Activated T-helper 2 cell treated with anti-CD3 and anti-CD28 coated beads, Interferon-gamma antibody, Interleukin-2, Interleukin-4, amounts not matched to agents 10 μg/mL and 5 μg/mL and 100 μg/mL, durations not matched to agents 14 hours and 24 hours and 36 hours (primary cell): ENCODE measurements at places on chromosomes 7 and 10.

- no peak for DNase-seq
- H3K27me3 ChIP-seq, result peaks cover 2% of the 10 kb centered on the region
- H3K4me1 ChIP-seq, result no peaks in the 10 kb centered on the region
- no peak overlapping the region for H3K27ac ChIP-seq
Measured at GRCh38 chr7:141360416-141360760, 190.8 kb upstream of the AGK start.

- no peak for DNase-seq
- H3K4me3 ChIP-seq, result no peak overlapping the region
- H3K27ac ChIP-seq, result no peak overlapping the region
- H3K4me1 ChIP-seq, result no peaks in the 10 kb centered on the region
Measured at GRCh38 chr7:266851-267840, 22.8 kb upstream of the FOXL3 start.

DNA sequence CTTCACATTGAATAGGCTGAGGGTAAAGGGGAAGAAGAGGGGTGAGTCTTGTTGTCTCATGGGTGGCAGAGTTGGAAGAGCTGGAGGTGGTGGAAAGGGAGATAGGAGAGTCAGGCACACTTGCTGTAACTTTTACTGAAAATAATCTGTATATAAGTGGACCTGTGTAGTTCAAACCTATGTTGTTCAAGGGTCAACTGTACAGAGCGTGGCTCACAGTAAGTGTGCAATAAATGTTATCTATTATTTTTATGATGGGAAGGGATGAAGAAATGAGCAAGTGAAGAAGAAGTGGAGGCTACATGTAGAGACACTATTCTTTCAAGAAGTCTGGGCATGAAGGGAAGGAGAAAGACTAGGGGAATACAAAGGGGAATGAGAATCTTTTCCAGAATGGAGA lies 71.5 kb upstream of the FAM133B start:
- no peak overlapping the region for H3K27ac ChIP-seq
- no peak for DNase-seq
- no peak overlapping the region for H3K4me3 ChIP-seq
- peaks cover 43% of the 10 kb centered on the region for H3K4me1 ChIP-seq
- H3K36me3 ChIP-seq, result peaks cover 52% of the 10 kb centered on the region
- H3K27me3 ChIP-seq, result no peaks in the 10 kb centered on the region

GRCh38 chr7:107286751-107287621 lies 118.2 kb downstream of the HBP1 start:
- no peak overlapping the region for H3K27ac ChIP-seq
- H3K4me1 ChIP-seq, result peaks cover 2% of the 10 kb centered on the region
- H3K27me3 ChIP-seq, result no peaks in the 10 kb centered on the region
- DNase-seq, result no peak
- H3K36me3 ChIP-seq, result peaks cover 11% of the 10 kb centered on the region

DNA sequence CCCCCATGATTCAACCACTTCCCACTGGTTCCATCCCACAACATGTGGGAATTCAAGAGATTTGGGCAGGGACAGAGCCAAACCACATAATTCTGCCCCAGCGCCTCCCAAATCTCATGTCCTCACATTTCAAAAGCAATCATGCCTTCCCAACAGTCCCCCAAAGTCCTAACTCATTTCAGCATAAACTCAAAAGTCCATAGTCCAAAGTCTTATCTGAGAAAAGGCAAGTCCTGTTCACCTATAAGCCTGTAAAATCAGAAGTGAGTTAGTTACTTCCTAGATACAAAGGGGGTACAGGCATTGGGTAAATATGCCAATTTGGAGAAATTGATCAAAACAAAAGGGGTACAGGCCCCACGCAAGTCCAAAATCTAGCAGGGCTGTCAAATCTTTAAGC lies 272.9 kb downstream of the MAGI2 start:
- H3K4me3 ChIP-seq, result no peak overlapping the region
- no peaks in the 10 kb centered on the region for H3K4me1 ChIP-seq
- no peak overlapping the region for H3K27ac ChIP-seq
- DNase-seq, result no peak
- H3K27me3 ChIP-seq, result no peaks in the 10 kb centered on the region
- H3K36me3 ChIP-seq, result no peaks in the 10 kb centered on the region

DNA sequence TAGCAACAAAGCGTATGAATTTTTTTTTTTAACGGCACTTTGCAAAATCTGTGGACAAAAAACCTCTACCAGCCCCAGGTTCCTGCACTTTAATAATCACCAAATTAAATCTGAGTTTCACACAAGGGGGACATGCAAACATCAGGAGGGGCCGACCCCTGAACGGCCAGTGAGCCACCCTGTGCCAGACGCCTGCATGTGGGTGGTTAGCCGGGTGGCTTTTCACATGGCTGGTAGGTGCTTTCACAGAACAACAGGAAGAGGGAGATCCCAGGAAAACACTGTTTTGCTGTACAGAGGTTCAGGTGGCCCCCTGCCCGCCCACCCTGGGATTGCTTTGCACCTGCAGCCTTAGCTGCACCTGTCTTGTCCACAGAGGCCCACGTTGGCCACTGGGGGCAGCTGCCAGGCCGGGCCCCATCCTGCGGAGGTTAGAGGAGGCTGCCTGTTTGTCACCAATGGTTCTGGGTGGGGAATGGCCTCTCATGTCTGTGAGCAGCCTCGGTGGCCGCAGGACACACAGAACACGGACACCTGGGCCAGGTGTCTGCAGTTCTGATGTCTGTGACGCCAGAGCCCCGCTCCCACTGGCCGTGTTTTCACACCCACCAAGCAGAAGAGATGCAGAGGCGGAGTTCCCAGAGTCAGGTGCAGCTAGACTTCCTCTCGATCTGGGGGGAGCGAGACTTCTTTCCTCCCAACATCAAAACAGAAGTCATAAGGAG lies 107.7 kb downstream of the FAM53B start:
- no peak for DNase-seq
- H3K27me3 ChIP-seq, result peaks cover 2% of the 10 kb centered on the region
- no peak overlapping the region for H3K27ac ChIP-seq
- no peak overlapping the region for H3K4me3 ChIP-seq
- H3K4me1 ChIP-seq, result peaks cover 20% of the 10 kb centered on the region

DNA sequence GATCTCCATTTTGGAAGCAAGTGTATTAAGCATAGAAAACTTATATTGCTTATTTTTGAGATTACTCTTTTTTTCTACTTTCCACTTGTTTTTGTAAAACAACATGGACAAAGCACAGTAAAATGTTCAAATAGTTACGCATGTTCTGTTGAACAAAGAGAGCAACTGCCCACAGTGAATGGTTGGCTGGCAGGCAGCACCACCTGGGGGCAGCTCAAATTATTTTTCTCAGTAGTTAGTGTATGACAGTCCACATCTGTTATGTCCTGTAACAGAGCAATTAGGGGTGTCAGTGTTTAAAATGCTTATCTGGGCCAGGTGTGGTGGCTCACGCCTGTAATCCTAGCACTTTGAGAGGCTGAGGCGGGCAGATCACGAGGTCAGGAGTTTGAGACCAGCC lies 46.1 kb upstream of the CACUL1 start:
- H3K4me1 ChIP-seq, result no peaks in the 10 kb centered on the region
- peaks cover 18% of the 10 kb centered on the region for H3K27me3 ChIP-seq
- DNase-seq, result no peak
- H3K36me3 ChIP-seq, result no peaks in the 10 kb centered on the region
- H3K4me3 ChIP-seq, result no peak overlapping the region

DNA sequence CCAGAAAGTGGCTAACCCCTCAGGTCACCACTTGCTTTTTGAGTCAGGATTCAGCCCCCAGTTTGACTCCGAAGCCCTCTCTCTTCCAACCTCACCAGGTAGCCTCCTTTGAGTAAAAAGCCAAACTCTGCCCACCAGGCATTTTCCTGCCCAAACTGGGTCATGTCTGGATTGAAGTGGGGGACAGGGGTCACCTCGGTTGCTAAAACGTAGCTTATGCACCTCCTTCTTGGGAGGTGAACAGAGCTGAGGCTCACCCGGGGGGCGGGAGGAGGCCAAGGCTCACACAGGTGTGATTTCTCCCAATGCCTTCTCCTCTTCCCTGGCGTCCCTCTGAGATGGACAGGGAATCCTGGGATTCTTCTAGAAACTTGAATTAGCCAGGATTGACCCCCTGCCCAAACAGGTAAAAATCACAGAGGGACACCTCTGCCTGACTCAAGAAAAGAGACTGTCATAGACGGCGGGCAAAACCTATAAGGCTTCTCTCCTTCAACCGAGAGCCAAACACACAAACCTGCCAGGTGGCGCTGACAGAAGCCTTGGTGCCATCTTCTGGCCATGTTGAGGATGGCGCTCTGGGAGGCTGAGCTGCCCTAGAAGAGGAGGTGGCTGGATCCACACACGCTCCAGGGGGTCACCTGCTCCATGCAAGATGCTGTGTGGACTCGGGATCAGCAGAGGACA lies 51.6 kb downstream of the PRLHR start:
- no peaks in the 10 kb centered on the region for H3K36me3 ChIP-seq
- no peak overlapping the region for H3K27ac ChIP-seq
- H3K4me3 ChIP-seq, result no peak overlapping the region
- peak; percentile 29 for DNase-seq
- no peaks in the 10 kb centered on the region for H3K4me1 ChIP-seq

GRCh38 chr7:53466371-53466770 lies 430.9 kb downstream of the POM121L12 start:
- H3K36me3 ChIP-seq, result no peaks in the 10 kb centered on the region
- H3K27ac ChIP-seq, result no peak overlapping the region
- H3K4me3 ChIP-seq, result no peak overlapping the region
- H3K27me3 ChIP-seq, result no peaks in the 10 kb centered on the region

GRCh38 chr10:131111471-131112080 lies 199.9 kb downstream of the TCERG1L start:
- no peak for DNase-seq
- H3K4me3 ChIP-seq, result no peak overlapping the region
- H3K36me3 ChIP-seq, result no peaks in the 10 kb centered on the region
- H3K4me1 ChIP-seq, result no peaks in the 10 kb centered on the region

- H3K4me3 ChIP-seq, result no peak overlapping the region
- H3K4me1 ChIP-seq, result peaks cover 16% of the 10 kb centered on the region
- no peak for DNase-seq
Measured at GRCh38 chr7:117084286-117084685, 131.0 kb downstream of the ST7 start.

DNA sequence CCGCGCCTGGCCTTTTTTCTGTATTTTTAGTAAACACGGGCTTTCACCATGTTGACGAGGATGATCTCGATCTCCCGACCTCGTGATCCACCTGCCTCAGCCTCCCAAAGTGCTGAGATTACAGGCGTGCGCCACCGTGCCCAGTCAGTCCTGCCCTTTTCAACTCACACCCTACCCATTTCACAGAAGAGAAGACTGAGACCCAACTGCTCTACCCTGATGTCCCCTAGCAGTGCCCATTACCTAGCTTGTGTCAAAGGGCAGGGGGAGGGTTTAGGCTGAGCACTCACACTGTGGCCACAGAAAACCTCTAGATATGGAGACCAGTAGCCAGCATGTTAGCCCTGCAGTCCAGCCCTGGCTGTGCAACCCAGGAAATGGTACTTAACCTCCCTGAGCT lies 15.7 kb downstream of the MMD2 start:
- no peaks in the 10 kb centered on the region for H3K36me3 ChIP-seq
- H3K4me1 ChIP-seq, result no peaks in the 10 kb centered on the region
- no peak for DNase-seq
- H3K4me3 ChIP-seq, result no peak overlapping the region
- H3K27me3 ChIP-seq, result no peaks in the 10 kb centered on the region
